Cortex of kidney (tissue), 1 donor: ENCODE measurements at places on chromosomes 11 and 22.

GRCh38 chr11:99419991-99420390, 399.2 kb downstream of the CNTN5 start:
- DNase-seq, result no peak

- no peak for DNase-seq
Observed at GRCh38 chr22:44271732-44272400, 40.9 kb downstream of the SHISAL1 start.

GRCh38 chr11:73236854-73237253, 18.8 kb downstream of the P2RY2 start:
- no peak for DNase-seq

DNA sequence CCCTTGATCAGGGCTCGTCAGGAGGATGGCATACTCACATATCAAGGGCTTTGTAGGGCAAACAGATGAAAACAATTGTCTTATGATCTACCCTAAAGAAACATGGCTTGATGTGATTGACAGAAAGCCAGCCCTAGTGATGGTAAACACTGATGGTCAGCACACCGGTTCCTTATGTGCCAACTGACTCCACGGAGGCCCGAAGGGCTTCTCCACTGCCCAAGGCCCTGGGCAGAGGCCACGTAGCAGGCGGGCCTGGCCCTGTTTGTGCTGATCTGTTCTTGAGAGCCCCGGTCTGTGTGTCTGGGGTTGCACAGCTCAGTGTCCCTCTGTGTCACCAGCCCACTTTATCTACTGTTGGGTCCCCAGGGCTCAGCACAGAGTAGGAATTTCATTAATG, 115.2 kb downstream of the GRIK4 start:
- no peak for DNase-seq

DNA sequence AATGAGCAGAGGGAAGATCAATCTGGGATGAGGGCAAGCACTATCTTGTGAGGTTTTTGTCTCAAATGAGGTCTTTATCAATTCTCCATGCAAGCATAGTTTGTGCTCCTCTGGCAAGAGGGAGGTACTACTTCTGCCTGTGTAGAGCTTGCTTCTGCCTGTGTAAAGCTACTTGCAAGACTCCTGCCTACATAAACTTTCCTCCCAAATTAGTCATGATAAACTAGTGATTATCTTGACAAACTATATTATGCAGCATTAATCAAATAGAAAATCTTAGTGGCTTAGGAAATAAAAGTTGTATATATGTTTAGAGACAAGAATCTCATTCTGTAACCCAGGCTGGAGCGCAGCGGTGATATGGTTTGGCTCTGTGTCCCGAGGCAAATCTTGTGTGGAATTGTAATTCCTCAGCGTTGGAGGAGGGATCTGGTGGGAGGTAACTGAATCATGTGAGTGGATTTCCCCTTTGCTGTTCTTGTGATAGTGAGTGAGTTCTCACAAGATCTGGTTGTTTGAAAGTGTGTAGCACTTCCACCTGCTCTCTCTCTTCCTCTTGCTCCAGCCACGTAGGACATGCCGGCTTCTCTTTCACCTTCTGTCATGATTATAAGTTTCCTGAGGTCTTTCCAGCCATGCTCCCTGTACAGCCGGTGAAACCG, 8.0 kb upstream of the MMP10 start:
- DNase-seq, result no peak

DNA sequence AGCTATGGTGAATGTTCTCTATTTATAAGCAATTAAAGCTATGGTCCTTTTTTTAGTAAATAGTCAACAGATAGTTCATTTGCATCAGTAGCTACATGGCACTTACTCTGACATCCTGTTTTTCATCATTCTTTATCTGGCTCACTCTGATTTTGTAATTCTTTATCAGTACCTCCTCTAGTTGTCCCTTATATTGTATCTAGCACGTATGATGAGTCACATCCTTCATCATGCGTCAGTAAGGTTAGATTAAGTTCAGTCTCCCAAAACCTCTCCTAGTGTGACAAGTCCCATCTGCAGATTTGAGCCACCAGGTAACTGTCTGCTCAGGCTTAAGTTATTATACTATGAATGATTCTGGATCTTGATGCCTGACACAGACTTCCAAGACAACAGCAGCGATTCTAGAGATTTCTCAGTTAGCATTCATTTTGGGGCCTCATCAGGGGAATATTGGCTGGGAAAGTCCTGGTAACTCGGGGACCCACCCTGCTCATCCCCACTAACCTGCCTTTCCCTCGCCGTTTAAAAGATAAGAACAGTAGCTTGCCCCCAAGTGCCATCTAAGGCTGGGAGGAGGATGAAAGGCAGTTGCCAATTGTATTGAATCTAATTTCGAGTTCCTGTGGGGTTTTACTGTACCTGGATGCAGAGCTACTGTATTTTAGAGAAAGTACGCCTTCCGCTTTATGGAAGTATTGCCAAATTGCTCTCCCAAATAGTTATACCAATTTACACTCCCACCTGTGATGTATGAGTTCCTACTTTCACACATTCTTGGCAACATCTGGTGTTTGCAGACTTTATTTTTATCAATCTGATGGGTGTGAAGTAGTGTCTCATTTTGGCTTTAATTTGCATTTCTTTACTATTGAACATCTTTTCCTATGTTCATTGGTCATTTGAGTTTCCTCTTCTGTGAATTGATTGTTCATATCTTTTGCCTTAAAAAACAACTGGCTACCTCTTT, 55.9 kb downstream of the ZC3H12C start:
- DNase-seq, result no peak
